Tibial artery (tissue), 4 donors: ENCODE measurements at places on chromosomes 16 and 17.
A peak's percentile ranks its signal among the peaks of the same experiment; 100 is the strongest.

GRCh38 chr17:5003214-5003867 is 5.6 kb downstream of the KIF1C start:
- DNase-seq = no peak

DNA sequence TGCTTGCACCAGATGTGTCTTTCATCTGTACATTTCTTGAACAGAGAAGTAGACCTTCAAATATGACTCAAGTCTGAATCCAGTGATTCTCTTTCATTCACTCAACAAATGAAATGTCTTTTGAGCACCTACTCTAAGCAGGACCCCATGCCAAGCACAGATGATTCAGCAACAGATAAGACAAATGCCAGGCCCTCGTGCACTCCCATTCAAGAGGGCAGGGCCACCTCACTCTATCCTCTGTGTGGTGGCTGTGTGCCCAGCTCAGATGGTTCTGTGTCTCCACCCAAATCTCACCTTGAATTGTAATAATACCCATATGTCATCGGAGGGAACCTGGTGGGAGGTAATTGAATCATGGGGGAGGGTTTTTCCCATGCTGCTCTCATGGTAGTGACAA is 74.1 kb upstream of the NKD1 start:
- no peak for DNase-seq

- DNase-seq = peak; percentile 87
These were observed 65.2 kb downstream of the ABCC1 start for GRCh38 chr16:16014329-16015224.

- DNase-seq = no peak
These were observed at the start of gene MT3 for GRCh38 chr16:56589141-56590039. TSS of gene MT3 (plus strand) at chr16:56589528. CDS start at chr16:56589591, 63 bp downstream.

GRCh38 chr16:53812914-53813313 is 109.0 kb downstream of the FTO start:
- no peak for DNase-seq

GRCh38 chr16:23801378-23801777 is 34.4 kb upstream of the PRKCB start:
- DNase-seq = peak; percentile 80

DNA sequence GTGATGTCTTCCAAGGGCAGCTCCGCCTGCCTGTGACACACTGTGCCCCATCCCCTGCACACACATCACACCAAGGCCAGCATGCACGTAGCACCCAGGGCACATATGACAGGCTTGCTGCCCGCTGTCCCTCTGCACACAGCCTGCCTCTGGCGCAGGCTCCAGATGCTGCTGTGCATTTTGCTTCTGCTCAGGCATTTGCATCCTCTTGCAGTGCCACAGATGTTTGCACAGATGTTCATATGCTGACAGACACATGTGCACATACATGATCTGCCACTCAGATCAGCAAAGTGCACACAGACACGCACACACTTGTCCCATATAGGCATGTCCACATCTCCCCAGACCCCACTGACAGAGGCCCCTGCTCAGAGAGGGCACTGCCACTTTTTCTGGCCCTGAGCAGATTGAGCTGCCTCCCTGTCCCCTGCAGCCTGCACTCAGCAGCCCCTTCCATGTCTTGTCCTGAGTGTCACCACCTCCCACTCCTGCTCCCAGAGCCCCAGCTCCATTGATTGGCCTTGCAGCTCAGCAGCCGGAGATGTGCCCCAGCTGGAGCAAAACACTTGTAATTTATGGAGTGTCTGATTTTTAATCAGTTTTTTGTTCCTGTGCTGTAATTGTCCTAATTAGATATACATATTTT is 115.1 kb upstream of the RPL38 start:
- no peak for DNase-seq

- no peak for DNase-seq
These were observed 41.9 kb downstream of the MBTD1 start for GRCh38 chr17:51217946-51218345.

- no peak for DNase-seq
These were observed 60.8 kb upstream of the CORO6 start for GRCh38 chr17:29683481-29683880.

DNA sequence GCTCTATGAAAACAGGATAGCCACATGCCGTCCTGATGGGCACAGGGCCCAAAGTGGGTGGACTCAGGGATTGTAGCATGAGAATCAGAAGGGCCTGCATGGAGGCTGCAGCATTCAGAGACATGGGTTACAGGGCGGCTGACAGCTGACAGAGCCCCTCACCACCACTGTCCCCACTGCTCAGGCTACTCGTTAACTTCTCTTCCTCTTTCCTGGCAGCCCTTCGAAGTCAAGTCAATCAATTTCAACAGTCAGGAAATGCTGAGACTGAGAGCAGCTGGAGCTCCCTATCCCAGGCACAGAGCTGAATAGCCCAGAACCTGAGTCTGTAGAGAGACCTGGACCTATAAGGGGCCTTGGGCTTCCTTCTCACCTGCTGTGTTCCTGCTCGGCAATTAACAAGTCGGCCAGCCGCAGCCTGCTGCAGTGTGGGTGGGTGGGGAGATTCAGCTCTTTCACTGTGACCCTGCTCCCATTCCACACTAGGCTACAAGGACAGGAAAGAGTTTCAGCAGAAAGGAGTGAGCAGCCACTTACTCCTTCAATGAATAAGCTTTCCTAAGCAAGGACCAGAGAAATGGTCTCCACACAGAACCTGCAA is 76.9 kb downstream of the TEX14 start:
- DNase-seq = no peak

DNA sequence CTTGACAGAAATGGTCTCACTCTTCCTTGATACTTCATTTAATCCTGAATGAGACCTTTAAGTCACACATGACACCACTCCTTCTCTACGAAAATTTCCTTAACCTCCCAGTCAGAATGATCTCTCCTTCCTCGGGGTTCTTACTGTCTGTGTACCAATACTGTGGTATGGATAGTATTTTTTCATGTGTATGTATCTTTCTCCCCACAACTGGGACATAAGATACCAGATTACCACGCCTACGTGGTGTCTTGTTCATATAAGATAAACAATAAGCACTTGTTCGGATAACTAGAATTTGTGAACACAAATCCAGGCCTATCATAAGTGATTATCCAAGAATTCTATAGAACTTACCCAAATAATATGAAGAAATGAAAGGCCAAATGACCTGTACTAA is 11.3 kb downstream of the NUP88 start:
- no peak for DNase-seq

- no peak for DNase-seq
These were observed 3.5 kb downstream of the CD300LB start for GRCh38 chr17:74527756-74528155.

- no peak for DNase-seq
These were observed 49.6 kb downstream of the ANKFY1 start for GRCh38 chr17:4214157-4214556.
